ENCODE measurements at places on chromosomes 11 and 22. TPM values are rescaled to one million over a fixed set of nuclear protein-coding genes. Genes with fewer than 3 reads are reported as not detected.

DNA sequence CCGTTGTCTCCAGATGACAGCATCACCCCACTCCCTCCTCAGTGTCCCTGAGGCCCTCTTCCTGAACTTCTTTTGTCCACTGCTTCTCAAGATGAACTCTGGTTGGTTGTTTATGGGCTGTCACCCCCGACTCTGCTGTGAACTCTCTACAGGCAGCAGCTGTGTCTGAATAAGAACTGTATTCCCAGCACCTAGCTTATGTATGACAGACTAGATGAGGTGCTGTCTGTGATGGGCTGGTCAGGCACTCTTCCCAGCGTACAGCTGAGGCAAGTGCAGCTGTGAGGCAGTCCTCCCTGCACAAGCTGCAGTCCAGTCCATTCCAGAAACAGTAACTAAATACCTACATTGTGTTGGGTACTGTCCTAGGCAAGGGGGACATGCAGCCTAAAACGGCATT, 111.4 kb upstream of the PITPNB start:
- no peak for DNase-seq

DNA sequence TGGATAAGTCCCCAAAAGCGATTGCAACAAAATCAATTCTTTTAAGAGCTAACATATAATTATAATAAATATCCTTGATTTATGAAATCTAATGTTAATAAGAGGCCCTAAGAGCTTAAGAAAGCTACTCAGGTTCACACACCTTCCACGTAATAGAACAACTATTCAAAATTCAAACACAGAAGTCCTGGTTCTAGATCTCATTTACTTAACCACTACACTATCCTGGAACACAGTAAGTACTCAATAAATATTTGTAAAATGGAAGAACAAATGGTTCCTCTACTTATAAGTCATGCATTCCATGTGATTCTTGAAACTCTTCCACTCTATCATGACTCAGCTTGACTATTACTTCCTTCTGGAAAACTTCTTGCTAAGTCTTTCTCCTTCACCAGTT, 268.2 kb downstream of the FAM181B start:
- DNase-seq: no peak

DNA sequence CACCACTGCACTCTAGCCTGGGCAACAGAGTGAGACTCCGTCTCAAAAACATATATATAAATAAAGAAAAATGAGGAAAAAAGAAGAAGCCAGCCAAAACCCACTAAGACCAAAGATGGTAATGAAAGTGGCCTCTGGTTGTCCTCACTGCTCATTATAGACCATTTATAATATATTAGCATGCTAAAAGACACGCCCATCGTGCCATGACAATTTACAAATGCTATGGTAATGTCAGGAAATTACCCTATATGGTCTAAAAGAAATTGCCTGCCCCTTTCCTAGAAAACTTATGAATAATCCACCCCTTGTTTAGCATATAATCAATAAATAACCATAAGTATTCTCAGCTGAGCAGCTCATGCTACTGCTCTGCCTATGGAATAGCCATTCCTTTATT, 16.1 kb upstream of the TMEM86A start:
- DNase-seq: no peak

The OR8D4 gene
- 0.14 TPM for total RNA-seq

The ME3 gene
- 3.8 TPM for total RNA-seq

The LIF gene
- 3.6 TPM for total RNA-seq

The RTL10 gene
- total RNA-seq: 19.2 TPM

The ART5 gene
- total RNA-seq: 9.0 TPM
